ENCODE measurements at places on chromosomes 5 and 9. TPM values are rescaled to one million over a fixed set of nuclear protein-coding genes. Genes with fewer than 3 reads are reported as not detected.

GLDC gene
- not detected for total RNA-seq

SLC28A3 gene
- not detected for total RNA-seq

FOXI1 gene
- total RNA-seq, result not detected

SLC45A2 gene
- total RNA-seq, result not detected

ZFP2 gene
- total RNA-seq, result 0.43 TPM

CCNB1 gene
- total RNA-seq, result 0.75 TPM

CSF1R gene
- 0.31 TPM for total RNA-seq

DAB2IP gene
- total RNA-seq, result 1.2 TPM

SPINK9 gene
- total RNA-seq, result not detected

TAF1L gene
- total RNA-seq, result not detected

Data from CD8-positive, alpha-beta T cell (primary cell).